Effector memory CD4-positive, alpha-beta T cell (primary cell): ENCODE measurements at places on chromosomes 2 and 18.

DNA sequence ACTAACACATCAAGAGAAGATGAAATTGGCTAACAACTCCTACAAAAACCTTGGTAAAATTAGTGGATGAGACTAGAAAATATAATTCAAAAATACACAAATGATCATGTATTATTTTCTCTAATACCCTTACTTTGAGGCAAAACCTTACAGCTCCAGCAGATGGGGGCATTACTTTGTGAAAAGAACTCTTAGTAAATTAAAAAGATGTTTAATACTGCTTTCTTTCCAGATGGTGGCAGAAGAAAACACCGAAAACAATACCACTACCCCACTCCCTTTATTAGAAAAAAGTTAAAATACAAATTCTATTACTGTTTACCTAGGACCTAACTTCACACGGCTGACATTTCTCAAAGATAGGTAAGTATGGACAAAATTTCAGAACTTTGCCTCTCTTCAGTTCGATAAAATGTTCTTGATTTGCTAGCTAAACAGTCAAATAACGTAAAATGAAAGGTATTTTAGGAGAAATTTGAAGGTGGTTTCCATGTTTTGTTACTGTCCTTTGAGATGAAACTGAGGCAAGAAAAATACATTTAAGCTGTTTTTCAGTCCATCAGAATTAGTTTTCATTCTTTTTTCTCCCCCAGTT lies 30.6 kb downstream of the ORC4 start:
- DNase-seq = peak; percentile 21

- DNase-seq = no peak
These were observed 33.5 kb upstream of the MAP4K3 start for GRCh38 chr2:39470580-39470979.

- no peak for DNase-seq
These were observed 23.7 kb downstream of the ATL2 start for GRCh38 chr2:38353402-38353801.

DNA sequence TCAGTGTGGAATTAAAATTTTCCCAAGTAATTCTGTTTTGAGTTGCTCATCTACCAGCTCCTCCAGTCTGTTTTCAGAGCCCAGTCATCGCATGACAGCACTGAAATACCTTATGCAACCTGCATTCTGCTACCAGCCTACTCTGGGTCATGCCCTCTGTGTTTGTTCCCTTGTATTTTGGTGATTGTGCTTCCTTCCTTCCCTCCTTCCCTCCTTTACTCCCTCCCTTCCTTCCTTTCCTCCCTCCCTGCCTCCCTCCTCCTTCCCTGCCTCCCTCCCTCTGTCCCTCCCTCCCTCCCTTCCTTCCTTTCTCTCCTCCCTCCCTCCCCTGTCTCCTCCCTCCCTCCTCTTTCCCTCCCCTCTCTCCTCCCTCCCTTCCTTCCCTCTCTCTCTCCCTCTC lies 289.6 kb downstream of the CDH2 start:
- no peak for DNase-seq

DNA sequence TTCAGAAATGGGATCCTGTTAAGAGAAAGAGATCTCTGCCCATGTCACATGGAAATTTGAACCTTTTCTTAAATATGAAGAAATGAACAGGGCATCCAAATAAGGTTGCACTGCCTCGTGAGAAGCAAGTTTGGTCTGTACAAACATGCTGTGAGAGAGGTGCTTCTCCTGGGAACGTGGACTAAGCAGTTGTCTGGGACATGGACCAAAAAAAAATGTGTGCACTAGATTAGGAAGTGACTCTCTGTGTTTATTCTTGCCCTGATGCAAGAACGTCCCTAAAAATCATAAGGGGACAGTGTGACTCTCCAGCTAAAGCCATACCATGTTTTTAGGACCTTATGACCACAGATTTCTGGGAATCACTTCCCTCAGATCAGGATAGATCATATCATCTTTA lies 23.7 kb upstream of the GCG start:
- DNase-seq = no peak

DNA sequence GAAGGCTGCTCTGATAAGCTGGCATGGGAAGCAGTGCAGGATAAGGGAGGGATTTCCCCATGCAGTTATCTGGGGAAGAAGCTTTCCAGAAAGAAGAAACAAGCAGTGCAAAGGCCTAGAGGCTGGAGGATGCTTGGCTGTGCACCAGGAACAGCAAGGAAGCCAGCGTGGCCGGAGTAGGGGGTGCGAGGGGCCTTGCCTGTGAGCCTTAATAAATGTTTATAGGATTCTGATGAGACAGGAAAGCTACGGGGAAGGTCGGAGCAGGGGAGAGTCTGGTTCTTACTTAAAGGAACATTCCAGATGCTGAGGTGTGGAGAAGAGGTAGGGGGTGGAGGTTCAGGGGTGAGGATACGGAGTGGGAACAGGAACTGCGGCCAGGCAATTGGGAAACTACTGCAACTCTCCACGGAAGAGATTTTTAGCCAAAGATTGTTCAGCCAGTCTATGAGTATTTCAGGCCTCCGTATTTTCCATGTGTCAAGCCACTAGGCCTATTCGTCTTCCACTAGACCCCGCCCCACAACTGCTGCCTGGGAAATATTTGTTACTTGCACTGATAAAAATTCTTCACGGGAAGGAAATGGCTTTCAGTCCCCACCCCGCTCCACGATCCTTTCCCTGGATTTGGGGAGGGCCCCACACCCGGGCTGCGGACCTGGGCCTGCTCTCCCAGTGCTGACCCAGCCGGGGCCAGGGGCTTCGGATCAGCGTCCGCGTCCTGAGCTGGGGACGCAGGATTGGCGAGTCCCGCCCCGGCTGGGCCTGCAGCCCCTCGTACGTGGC lies 516 bp downstream of the EIF2AK2 start:
- DNase-seq = no peak
